ENCODE measurements at places on chromosomes 3 and 15.

DNA sequence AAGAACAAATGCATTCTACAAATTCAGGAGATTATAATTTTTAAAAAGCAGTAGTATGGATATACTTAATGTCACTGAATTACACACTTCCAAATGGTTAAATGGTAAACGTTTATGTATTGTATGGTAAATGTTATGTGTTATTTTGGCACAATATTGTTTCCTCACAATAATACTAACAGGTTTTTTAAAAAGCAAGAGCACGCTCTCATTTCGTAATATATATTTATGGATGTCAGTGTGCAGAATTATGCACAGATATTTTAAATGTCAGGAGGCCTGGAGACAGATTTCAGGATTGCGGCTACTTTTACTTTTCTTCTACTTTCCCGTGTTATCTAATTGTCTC lies 533 bp downstream of the ZNF445 start:
- no peak for DNase-seq

- no peak for DNase-seq
Observed at GRCh38 chr3:197149528-197149927, 119.9 kb upstream of the MELTF start.

DNA sequence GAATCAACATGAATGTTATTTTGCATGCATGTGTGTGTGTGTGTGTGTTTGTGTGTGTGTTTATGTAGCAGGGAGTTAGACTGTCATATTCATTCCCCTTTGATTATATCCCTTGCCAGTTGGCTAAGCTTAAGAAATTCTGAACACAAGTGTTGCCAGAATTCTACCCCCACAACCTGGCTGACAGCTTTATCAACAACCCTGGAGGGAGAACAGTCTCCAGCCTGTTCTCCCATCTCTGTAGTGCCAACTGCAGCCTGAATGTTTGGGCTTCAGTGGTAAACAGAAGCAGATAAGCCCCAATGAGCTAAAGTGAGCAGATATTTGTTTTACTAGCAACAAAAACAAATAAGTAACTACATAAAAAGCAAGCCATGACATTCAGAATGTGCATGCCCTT lies 162.6 kb upstream of the ABI3BP start:
- DNase-seq, result no peak

- peak; percentile 36 for DNase-seq
Observed at GRCh38 chr3:8492744-8493511, 8.7 kb upstream of the LMCD1 start.

GRCh38 chr3:159899166-159899565 lies 89.5 kb upstream of the IL12A start:
- no peak for DNase-seq

DNA sequence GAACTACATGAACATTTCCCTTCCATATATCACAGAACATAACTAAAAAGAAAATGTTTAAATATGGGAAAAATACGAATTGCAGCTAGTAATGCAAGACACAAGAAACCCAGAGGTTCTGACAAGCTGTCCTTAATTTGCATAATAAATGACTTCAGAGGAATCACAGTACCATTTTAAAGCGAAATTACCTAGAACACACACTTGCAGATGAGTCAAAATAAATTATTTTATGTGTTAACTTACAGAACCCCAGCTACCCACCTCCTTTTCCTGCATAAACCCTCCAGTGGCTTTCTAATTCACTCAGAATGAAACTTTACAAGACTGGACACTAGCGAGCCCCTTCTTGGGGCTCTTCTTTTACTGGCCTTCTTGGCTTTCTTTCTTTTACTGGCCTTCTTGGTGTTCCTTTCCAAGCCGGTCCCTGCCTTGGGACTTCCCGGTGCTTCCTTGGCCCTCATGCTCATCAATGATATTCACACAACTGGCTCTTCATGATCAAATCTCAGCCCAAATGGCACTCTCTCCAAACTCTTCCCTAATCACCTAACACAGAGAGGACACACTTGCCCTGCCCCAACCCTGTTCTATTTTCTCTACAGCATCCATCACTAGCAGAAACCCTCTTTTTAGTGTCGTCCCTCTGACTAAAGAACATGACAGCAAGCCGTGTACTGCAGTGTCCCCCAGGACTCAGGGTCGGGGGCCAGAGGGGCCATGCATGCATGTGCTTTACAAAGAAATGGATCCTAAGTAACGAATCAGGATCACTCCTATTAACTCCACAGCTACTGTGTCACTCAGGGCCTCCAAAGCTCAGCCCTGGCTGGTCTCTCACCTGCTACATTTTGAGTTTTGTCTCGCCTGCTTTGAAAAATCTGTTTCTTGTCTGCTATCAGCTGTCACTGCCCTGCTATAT lies 4.8 kb downstream of the CHSY1 start:
- DNase-seq, result no peak

DNA sequence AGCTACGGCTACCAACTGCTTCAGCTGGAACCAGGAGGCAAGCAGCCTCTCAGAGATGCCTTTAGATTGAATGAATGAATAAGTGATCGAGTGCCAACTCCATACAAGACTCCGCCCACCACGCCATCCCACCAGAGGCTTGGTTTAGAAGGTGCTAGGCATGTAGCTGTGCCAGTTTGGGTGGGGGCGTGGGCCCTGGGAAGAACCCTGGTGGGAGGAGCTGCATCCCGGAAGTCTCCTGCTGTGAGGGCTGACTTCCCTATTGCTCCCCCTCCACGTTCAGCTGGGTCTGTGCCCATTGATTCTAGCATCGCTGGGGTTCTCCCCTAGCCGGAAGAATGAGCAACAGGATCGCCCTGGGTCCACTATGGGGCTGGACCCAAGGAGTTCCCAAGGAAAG lies 20.9 kb downstream of the LINGO1 start:
- DNase-seq, result no peak

DNA sequence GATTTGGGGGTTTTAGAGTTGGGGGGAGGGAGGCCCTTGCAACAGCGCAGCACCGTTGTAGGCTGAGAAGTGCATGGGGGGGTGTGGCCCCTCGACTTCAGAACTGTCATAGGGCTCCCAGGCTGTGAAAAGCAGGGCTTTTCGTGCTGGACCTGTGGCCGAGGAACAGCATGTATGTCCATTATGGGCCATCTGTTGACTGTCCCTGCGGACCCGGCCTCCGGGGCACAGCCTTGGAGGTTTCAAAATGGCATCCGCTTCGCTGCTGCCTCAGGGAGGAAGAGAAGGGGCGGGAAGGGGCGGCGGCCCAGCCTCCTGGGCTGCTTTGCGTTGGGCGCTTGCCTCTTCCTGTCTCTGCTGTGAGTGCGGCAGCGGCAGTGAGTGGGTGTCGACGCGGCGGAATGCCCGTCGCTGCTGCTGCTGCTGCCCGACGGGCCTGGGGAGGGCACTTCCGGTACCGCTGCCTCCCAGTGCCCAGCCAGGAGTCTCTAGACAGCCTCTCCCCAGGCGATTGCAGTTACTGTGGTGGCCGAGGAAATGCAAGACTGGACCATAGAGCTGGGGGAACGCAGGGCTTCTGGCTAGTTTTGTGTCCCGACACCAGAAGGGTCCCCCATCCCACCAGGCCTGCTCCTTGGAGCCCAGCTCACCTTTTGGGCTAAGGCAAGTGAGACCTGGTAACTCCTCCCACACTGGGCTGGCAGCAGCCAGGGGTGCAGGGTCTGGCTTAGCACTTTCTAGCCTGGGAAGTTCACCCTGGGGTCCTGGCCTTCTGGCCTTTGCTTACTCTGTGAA lies 1.9 kb downstream of the GNAI2 start:
- peak; percentile 66 for DNase-seq

GRCh38 chr15:69848551-69849231 lies 249.0 kb downstream of the TLE3 start:
- DNase-seq, result no peak

GRCh38 chr3:127951276-127951675 lies 36.2 kb downstream of the KBTBD12 start:
- peak; percentile 31 for DNase-seq

DNA sequence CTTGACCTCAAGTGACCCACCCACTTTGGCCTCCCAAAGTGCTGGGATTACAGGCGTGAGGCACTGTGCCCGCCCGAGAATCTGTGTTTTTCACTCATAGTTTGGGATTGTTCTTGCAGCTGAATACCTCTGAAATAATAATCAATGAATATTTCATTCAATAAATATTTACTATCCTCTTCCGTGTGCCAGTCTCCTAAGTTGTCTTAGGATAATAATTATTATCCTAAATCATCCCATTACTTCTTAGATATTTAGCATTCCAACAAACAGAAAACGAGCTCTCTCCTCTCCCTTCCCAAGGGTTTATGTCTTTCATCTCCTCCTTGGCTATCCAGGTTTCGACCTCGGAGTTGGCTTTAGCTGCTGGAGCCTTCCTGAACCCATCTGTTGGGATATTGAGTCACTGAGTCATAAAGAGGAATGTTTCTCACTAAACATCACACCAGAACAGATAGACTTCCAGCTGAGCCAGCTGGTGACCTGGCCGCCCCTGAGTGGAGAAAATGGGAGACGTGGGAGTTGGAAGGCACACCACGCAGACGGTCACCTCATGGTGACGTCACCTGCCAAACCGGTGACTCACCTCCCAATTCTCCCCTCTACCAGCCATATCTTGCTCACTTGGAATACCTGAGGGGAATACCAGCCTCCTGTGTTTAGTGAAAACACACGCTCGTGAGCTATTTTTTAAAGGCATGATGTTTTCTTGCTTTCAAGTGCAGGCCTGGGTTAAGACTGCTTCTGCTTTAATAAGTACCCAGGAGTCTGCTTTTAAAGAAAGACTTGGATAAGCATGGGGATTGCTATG lies 43.9 kb downstream of the BHLHE40 start:
- DNase-seq, result no peak

DNA sequence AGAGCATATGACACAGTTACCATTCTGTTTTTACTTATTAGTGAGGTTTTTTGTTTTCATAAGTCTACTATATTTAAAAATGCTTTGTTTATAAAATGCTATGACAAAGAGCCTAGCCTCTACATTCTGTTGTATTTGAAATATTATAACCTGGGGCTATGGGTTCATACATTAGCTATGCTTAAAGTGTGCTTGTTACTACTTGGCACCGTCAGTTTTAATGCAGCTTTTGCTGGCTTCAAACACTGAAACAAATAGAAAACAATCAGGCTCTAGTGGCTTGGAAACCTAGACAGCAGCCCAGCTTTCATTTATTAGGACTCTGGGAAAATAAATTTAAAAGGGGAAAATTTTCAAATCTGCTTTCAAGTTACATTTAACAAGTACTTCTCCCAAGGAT lies 635.9 kb downstream of the CADM2 start:
- peak; percentile 48 for DNase-seq

- DNase-seq, result no peak
Observed at GRCh38 chr3:110015231-110015963, 678.1 kb upstream of the DPPA4 start.

DNA sequence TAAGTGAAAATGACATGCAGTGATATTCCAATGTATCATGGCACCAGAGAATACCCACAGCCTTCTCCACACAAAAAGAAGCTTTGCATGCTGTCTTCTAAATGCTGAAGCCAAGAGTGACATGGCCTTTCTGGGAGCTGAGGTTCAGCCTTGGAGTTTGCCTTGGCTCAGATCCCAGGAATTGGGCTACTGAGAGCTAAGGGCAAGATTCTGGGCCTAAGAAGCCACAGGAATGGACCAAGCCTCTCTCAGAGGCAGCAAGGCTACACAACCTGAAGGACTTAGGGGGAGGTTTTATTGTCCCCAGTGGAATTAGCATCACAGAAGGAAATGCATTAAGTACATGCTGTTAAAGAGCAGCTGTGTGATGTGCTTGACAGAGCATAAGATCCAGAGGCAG lies 1078.5 kb downstream of the TUSC7 start:
- no peak for DNase-seq

DNA sequence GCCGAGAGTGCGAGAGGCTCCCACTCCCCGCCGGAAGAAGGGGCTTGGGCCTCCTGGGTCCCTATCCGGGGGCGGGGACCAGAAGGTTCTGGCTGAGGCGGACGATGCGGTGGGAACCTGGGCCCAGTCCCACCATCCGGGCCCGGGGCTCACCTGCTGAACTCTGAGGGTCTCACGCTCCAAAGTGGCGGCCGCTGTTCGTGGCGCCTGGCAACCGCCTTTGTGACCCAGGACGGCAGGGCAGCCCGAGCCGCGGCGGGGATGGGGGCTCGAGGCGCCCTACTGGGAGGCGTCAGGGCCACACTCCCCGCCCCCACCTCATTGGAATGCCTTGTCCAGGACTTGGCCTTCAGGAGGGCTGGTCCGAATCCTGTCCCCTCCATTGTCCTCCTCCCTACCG lies at the start of gene FANCD2OS:
Gene FANCD2OS (minus strand): TSS at position 165 of the 400 bp plus-strand sequence. CDS start 3,481 bp downstream, outside the sequence.
- DNase-seq, result no peak

GRCh38 chr15:73075160-73075859 lies 23.0 kb downstream of the NEO1 start:
- no peak for DNase-seq

- no peak for DNase-seq
Observed at GRCh38 chr3:128491691-128491940, 1.4 kb downstream of the GATA2 start.

DNA sequence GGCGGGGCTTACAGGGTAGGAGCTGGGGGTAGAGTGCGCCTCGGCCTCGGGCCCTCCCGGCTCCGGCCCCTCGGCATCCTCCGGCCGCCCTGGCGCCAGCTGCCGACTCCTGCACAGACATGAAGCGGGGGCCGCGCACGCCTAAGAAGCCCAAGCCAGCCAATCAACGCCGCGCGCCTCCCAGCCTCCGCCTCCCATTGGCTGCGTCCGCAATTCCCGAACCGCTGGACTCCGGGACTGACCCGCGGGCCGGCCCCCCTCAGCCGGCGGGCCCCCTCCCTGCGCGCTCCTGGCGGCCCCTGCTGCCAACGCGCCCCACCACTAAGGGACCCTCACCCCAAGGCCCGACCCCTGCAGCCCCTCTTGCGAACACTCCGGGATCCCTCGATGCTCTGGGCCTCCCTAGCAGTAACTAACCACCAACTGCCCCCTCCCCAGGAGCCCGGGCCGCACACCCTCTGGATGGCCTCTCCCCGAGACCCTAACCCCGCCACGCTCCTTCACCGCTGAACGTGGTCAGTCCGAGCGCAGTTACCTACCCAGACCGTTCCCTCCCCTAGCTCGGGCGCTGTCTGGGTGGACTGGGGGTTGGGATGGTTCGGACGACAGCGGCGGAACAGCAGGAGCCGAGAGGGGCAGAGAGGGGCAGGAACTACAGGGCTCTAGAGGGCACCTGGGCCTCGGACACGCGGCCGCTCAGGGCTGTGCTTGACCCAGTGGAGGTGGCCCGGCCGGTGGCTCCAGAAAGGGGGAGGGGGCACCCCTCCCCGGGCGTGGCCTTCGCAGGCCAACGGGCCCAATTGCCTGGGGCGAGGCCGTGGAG lies 5.0 kb downstream of the GATA2 start:
- DNase-seq, result peak; percentile 90

DNA sequence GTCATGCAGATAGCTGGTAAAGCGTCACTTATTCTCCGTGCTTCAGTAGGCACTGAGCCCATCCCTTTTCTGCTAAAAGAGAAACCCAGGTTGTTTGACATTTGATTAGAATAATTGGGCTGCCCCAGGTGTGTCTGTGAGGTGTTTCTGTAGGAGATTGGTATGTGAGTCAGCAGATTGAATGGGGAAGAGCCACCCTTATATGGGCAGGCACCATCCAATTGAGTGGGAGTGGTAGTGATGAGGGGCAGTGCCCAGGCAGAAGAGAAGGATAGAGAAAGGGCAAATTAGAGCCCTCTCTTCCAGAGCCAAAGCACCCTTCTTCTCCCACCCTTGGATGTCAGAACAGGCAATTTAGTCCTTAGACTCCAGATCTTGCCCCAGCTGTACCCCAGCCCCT lies 384.3 kb upstream of the GBE1 start:
- DNase-seq, result no peak

GRCh38 chr15:83837945-83838571 lies 184.1 kb downstream of the ADAMTSL3 start:
- DNase-seq, result no peak

GRCh38 chr15:41836713-41837454 lies 1.8 kb upstream of the PLA2G4B start:
- DNase-seq, result no peak

Measured in NCI-H1417 (cell line).